Stimulated activated CD8-positive, alpha-beta memory T cell treated with anti-CD3 and anti-CD28 coated beads, Interleukin-7, amount 100 ng/mL, for 24 hours (primary cell): ENCODE measurements at places on chromosomes 11 and 22.

DNA sequence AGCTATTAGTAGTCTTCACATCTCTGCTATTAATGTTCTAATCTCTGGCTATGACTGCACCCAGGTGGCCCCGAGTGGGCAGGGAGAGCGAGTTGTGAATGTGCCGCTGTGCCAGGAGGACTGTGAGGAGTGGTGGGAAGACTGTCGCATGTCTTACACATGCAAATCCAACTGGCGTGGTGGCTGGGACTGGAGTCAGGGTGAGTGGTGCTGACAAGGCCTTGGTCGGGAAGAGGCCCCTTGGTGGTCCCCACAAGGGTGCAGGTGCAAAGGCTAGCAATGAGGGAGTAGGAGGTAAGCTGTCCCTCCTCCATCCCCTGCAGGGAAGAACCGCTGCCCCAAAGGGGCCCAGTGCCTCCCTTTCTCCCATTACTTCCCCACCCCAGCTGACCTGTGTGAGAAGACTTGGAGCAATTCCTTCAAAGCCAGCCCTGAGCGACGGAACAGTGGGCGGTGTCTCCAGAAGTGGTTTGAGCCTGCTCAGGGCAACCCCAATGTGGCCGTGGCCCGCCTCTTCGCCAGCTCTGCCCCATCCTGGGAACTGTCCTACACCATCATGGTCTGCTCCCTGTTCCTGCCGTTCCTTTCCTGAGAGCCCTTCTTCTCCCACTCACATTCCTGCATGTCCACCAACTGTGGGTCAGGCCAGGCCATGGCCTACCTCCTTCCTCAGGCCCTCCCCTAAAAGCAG, 2.9 kb downstream of the IZUMO1R start:
- no peak for DNase-seq

DNA sequence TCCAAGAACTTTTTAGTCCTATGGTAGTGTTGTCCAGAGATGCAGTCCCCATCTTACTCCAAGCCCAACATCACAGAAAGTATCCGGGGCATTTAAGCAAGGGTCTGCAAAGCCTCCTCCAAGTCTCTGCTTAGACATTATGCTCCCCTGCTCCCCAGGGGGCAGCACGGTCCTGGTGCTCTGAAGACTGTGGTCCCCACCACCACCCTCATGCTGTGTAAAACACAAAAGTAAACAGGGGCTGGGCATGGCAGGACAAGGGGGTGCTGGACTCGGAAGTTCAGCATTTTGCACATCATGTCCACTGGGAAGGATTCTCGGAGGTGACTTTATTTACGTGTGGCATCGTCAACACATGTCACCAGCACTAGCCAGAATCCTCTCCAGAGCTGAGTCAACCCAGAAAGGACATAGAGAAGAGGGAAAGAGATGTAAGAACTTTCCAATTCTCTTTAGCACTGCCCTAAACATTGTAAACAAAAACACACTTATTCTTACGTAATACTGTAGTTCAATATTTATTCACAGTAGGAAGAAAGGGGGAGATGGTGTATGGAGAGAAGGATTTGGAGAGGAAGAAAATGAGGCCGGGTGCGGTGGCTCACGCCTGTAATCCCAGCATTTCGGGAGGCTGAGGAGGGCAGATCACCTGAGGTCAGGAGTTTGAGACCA, 37.7 kb downstream of the TCIRG1 start:
- DNase-seq = no peak

DNA sequence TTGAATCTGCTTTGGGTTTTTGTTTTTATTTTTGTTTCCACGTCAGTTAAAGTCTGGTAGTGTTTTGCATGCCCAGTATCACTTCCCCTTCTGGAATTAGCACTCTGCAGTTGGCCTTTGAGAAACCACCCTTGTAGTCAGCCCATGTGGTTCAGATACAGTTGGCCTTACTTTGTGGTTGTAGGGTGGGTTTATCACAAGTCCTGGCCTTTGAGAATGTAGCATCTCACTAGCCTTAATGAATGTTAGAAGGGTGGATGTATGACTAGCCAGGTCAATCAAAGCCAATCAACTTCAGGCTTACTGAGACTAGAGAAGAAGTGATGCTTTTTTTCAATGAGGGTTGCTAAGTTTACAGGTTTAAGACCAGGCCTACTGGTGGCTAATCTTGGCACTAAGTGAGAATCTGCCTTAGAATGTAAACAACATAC, 19.8 kb downstream of the ARL14EP start:
- DNase-seq = no peak

GRCh38 chr11:122163053-122163819, 47.2 kb upstream of the BLID start:
- no peak for DNase-seq

- no peak for DNase-seq
These were observed 330.3 kb downstream of the C11orf87 start for GRCh38 chr11:109752212-109752825.

- no peak for DNase-seq
These were observed 2.3 kb upstream of the CATSPERZ start for GRCh38 chr11:64297699-64298358.

DNA sequence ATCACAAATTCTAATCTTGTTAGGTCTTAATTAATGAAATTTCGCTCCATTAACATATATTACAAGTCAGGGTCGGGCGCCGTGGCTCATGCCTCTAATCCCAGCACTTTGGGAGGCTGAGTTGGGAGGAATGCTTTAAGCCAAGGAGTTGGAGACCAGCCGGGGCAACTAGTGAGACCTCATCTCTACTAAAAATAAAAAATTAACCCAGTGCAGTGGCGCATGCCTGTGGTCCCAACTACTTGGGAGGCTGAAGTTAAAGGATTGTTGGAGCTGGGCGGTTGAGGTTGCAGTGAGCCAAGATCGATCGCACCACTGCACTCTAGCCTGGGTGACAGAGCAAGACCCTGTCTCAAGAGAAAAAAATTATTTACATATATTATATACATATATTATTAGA, 1.9 kb downstream of the TMA7B start:
- no peak for DNase-seq
